ENCODE measurements at places on chromosomes 2 and 18.

DNA sequence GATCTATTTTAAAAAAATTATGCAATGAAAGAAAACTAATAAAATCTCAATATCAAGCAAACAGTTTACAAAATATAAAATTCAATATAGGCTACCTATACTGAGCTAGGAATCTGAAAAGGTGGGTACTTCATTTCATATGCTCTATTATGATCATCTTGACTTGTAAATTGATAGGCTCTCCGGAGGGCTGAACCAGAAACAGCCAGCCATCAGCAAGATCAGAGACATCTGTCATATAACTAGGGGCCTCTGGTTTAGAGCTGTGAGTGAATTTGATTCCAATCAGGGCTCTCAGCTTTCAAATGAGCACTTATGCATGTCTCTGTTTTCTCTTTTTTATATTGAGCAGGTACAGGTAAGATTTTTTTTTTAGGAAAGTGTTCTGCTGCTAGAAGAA, 114.2 kb downstream of the SPHKAP start:
- no peak for DNase-seq

GRCh38 chr2:56483081-56483480, 299.3 kb downstream of the CCDC85A start:
- no peak for DNase-seq

- DNase-seq, result no peak
Observed at GRCh38 chr2:28360718-28361293, 31.9 kb upstream of the FOSL2 start.

DNA sequence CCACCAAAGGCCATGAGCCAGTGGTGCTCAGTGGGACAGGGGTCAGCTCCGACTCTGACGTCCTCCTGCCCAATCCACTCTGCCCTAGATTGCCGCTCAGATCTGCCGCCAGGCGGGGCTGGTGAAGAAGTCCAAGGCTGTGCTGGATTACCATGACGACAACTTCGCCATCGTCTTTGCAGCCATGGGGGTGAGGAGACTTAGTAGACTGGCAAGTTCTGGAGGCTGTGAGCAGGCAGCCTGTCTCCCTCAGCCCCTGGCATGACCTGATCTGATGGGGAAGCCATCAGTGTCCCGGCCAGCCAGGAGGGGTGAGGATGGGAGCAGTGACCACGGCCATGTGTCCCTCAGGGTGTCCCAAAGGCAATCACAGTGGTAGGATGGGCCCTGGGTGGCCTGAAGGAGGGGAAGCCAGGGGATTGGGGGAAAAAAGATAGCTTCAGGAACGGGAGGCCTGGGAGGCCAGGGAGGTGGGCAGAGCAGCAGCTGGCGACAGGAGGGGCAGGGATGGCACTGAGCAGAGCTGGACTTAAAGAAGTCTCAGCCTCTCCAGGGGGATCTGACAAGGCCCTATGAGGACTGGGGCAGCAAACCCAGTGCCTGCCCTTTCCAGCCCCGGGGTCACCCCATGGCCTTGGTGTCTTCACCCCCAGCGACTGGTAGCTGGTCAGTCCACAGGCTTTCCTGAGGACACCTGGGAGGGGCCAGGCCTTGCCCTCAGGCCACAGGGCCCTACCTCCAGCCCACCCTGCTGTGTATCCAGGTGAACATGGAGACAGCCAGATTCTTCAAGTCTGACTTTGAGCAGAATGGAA, 17.4 kb upstream of the ANKRD53 start:
- no peak for DNase-seq

GRCh38 chr2:207289295-207290018, 123.7 kb upstream of the KLF7 start:
- DNase-seq, result no peak

GRCh38 chr2:218003981-218004419, 1.2 kb upstream of the TNS1 start:
- DNase-seq, result no peak
